ENCODE measurements at places on chromosomes 11 and 22.

DNA sequence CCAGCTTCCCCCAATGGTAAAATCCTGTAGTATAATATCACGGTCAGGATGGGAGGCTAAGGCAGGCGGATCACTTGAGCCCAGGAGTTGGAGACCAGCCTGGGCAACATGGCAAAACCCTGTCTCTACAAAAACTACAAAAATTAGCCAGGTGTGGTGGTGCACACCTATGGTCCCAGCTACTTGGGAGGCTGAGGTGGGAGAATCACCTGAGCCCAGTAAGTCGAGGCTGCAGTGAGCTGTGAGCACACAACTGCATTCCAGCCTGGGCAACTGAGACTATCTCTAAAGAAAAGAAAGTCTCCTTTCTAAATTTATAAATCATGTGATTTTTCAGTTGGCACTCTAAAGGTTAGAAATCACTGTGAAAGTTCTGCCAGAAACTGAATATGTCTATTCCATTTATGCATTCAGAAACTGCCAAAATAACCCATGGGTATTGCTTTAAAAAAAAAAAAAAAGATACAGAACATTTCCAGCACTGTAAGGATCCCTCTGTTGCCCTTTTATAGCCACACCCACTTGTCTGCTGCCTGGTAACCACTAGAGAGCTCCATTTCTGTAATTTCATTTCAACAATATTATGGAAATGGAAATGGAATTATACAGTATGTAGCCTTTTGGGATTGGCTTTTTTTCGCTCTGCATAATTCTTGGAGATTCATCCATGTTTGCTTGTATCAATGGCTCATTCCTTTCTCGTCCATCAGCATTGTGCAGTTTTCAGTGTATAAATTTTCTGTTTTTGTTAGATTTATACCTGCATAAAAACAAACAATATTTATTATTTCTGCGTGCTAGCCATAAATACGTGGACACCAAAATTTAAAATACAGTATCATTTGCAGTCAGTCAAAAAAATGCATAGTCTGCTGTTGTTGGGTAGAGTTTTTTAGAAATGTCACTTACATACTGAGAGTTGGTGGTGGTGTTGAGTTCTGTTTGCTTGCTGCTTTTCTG is 9.4 kb downstream of the CDC45 start:
- peak; percentile 37 for DNase-seq

DNA sequence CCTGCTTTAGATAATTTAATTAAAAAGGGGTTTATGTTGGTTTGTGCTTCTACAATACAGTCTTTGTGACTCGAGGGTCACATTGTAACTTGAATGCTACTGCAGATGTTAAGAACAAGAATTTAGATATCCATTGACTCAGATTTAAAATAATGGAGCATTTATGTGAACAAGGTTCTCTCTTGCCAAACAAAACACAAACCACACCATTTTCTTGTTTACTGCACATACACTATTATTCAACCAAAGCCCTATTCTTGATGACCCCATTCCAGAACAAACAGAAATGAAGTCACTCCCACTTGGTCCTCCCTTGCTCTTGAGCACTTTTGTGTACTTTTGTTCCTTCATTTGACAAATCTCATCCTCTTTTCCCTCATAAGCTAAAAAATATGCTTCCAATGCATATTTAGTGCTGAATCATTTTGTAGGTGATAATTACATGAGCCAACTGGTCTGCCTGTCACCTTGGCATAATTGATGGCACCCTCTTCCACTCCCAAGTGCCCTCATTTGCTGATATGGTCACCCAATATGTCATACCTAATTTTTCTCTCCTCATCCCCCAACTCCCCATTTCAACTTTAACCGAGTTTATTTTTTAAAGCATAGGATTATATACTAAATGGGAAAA is 2.8 kb downstream of the C11orf71 start:
- no peak for DNase-seq

GRCh38 chr11:93756748-93757147 is 15.3 kb downstream of the C11orf54 start:
- no peak for DNase-seq

GRCh38 chr22:36332623-36333332 is 55.0 kb downstream of the MYH9 start:
- DNase-seq: peak; percentile 77

DNA sequence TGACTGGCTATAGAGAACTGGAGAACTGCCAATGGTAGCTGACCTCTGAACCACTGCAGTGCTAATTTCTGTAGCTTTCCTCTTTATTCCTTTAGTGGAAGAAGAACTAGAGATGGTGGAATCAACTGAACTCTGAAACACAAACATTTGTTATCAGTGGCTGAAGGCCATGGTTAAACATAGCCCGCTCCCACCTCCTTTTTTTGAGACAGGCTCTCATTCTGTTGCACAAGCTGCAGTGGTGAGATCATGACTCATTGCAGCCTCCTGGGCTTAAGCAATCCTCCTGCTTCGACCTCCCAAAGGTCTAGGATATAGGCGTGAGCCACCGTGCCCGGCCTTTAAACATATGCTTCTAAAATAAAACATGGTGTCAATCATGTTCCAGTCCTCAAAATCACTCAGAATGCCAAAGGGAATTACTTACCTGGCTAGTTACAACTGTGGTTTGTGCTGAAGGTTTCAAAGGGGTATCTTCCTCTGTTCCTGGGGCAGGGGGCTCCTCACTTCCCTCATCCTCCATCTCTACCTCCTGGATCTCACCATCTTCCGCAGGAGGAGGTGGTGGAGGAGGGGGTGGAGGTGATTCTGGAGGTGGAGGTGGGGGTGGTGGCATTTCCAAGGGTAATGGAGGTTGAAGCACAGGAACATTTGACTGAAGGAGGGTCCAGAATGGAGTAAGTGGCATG is 9.0 kb upstream of the AGBL2 start:
- peak; percentile 15 for DNase-seq

DNA sequence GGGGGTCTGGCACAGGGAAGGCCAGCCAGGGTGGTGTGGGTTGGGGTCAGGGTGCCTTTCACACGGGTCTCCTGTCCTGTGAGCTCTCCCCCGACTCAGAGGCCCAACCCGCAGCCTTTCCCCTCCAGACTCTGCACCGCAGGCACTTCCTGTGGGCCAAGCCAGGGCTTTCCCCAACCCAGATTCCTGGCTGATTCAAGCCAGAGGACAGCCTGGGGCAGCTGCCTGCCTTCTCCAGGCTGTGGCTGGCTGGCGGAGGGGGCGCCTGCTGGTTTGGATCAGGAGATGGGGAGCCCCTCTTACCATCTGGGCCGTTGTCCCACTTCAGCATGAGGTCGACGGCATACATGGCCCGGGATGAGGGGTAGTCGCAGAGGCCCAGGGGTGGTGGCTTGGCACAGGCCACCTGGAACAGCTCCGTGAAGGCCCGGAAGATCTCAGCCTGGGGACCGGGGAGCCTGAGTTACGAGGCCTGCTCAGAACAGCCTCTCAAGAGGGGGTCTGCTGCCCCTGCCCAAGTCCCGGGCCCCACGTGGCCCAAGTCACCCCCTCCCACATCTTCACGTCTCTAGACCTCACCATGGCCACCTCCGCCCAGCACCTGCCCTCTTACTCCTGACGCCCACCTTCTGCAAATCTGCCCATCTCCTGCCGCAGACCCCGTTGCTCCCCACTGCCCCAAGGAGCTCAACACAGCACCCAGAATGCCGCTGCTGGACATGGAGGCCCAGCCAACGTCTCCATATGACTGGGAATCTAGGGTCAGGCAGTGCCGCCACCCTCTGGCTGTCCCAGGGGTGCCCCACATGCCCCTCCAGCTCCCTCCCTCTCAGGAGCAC is 17.3 kb downstream of the TSPO start:
- peak; percentile 72 for DNase-seq

GRCh38 chr11:21564095-21564494 is 628.8 kb upstream of the ANO5 start:
- DNase-seq: no peak

- peak; percentile 69 for DNase-seq
Measured at GRCh38 chr11:92892802-92893684, 76.4 kb upstream of the MTNR1B start.

DNA sequence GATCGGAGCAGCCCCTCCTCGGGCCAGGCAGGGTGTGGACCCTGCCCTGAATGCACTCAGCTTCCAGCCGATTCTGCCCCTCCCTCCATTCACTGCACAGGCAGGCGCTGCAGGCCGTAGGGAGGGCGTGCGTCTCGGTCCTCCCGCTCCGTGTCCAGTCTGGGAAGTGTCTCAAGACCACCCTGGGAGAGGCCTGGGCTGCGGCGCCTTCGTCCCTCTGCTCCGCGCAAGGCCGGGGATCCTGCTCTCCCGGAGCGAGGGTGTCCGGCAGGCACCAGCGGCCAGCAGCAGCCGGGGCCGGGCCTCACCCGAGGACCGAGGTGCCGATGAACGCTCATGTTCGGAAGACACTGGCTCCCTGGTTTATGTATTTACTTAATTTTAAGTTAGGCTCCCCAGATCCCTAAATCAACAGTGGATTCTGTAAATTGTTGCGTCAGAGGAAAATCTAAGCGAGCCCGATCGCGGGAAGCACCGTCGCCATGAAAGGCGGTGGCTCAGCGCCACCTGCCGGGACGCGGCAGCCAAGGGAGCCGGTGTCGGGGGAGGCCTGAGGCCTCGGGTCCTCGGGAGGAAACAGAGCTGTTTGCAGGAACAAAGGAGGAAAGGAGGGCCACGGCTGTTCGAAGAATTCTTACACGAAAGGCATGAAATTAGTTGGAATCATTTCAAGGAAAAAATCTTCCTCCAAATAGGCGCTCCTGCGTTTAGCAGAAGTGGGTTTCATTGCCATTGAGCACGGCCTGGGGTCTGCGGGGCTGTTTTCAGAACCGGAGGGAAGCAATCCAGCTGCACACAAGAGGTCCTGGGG is 195.3 kb downstream of the BRD1 start:
- DNase-seq: peak; percentile 71

- DNase-seq: no peak
Measured at GRCh38 chr22:48853627-48854240, 973.9 kb downstream of the BRD1 start.

DNA sequence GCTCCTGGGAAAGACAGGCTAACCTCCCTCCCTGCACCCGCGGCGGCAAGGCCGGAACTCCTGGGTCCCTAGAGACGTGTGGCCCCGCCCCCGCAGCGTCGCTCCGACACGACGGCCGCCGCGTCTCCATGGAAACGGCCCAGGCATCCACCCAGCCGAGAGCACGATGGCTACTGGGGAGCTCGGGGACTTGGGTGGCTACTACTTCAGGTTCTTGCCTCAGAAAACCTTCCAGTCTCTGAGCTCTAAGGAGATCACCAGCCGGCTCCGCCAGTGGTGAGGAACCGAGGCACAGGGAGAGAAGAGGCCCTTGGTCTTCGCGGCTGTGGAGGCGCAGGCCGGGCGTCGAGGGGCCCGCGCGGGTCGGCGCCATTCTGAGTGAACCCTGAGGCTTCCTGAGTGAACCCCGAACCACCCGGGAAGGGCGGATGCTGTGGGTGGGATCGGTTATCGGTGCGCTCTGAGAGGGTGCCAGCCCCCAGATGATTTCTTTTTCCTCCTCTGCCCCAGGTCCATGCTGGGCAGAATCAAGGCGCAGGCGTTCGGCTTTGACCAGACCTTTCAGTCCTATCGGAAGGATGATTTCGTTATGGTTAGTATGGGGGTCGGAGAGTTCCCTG is at the start of gene CFAP300:
TSS of gene CFAP300 (plus strand) at position 133 of the 620 bp plus-strand sequence. CDS start at position 167, 34 bp downstream.
- DNase-seq: peak; percentile 92

DNA sequence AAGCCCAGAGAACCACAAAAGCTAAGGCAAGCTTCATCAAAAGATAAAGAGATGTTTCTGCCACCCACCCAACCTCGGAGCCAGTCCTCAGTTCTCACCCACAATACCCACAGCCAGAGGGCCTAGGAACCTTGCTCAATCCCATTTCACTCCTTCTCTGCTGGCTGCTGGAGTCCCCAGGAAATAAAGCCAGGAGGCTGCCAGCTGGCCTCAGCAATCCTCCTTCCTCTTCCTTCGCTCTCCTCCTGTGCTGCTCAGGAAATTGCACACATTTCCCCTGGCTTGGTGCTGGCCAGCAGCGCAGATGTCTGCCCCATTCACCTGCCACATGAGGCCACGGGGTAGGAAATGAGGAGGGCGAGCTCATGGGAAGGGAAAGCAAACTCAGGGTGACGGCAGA is 91.8 kb upstream of the LDLRAD3 start:
- DNase-seq: no peak

DNA sequence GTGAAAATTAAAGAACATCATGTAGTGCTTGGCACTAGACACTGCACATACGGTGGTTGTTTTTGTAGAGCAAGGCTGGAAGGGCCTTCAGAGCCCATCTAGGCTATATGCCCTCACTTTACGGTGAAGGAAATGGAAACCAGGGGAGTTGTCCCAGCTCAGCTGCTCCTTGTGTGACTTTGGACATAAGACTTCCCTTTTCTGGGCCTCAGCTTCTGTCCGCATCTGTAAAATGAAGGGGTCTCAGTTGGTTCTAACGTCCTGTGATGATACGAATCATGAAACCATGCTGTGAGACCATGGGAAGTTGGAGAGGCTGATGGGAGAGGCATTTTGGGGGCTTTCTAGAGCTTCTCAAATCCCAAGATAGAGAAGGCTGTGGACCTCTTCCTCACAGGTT is 4.7 kb downstream of the KCNE3 start:
- DNase-seq: no peak

DNA sequence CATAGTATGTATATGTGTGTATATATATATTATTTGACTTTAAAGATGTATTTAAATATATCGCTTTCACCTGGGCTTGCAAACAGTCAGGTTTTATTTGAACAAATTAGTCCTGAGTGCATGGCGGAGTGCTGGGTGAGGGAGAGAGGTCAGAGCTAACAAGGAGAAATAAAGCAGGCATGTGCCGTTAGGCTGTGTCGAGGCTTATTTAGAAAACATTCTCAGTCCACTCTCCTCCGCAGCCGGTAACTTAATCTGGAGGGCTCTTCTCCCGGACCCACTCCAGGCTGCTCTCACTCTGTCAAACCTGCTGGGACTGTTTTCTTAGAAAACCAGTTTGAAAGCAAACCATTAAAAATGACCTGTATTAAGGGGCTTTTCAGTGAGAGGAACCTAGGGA is 455.9 kb downstream of the MN1 start:
- DNase-seq: no peak

DNA sequence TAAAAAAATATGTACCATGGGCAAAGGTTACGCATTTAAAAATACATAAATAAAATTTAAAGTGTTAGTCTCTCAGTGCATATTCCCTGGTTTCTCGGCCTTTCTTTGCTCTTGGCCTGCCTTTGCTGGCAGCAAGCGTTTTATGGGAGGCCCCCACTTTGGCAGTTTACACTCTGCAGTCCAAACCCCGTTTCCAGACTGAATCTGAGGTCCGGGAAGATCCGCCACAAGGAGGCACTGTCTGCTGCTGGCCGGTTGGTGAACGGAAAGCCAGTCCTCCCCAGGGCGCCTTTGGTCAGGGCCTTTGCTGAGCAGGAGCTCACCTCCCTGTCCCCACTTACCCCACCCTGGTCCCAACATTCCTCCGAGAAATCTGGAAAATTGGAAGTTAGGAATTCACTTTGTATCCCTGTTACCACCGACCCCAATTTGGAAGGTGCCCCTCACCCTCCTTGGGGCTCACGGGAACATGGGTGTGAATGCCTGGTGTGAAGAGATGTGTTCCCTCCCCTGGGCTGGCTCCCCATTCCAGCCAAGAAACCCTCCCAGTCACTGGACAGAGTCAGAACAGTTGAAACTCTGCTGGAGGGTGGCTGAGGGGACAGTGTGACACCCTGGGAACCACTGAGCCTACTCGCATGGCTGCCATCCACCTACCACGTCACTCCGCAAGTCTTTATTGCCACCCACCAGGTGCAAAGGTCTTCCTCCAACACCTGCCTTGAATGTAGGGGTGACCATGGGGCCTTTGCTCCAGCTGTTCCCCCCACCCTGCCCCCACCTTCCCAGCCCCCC is 9.4 kb upstream of the SF1 start:
- peak; percentile 36 for DNase-seq

Data from fibroblast of skin of back (primary cell).